ENCODE measurements at places on chromosomes 11 and 22.

DNA sequence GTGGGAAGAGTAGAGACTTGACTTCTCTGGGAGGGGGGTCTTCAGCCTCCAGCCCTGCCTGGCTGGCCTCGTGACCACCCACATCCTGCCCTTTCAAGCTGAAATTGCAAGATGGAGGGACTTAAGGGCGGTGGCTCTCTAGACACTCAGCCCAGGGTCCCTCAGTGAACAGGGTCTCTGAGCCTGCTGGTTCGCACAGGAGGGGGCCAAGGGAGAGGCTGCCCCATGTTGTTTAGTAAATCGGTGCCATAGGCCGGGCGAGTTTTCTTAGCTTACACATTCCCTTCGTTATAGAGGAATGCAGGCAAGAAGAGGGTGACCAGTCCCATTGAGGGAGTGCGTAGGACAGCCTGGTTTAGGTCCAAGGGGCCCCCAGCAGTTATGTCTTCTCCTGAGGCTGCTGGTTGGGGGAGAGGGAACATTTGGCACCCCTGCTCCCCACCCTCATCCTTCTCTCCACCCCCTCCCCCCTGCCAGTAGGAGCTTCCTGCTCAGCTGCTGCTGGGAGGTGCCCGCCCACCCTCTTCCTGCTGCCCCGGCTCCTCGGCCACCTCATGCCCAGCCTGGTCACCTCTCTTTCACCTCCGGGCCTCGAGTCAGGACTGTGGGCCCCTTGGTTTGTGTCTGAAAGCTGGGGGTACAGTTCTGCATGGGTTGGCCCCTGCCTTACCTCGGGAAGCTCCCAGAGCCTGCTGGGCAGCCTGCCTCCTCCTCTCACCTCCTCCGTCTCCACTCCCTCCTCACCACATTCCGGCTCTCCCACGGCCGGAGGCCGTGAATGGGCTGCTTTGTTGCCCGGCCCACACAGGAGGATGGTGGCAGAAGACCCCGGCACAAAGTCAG is 3.9 kb downstream of the FRMD8 start:
- no peak for DNase-seq

GRCh38 chr11:55106391-55106790 is 155.6 kb upstream of the TRIM48 start:
- DNase-seq = no peak

DNA sequence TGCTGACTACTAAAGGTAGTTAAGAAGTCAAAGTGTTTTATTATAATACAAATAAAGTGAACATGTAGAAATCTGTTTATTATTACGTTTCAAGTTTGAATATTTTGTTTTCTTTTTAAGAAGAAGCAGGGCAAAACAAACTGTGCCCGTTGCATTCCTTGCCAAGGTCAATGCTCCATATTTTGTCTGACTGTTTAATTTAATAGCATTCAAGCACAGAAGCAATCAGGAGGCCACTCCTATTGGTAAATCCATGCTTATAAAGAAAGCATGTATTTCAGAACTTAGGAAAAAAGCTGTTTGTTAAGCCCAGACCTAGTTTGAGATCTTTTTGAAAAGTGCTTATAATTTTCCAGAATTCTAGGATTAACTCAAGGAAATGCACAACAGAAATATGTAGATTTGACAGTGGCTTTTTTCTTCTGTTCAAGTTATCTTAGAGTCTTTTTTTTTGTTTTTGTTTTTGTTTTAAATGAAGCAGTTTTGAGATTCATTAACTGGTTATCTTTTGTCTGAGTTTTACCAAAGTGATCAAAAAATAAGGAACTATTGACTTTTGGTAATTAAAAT is 51.7 kb downstream of the ARHGAP42 start:
- no peak for DNase-seq

GRCh38 chr22:39710380-39711150 is 140.0 kb downstream of the CACNA1I start:
- DNase-seq = no peak

GRCh38 chr11:127199306-127199801 is 198.8 kb upstream of the KIRREL3 start:
- no peak for DNase-seq

DNA sequence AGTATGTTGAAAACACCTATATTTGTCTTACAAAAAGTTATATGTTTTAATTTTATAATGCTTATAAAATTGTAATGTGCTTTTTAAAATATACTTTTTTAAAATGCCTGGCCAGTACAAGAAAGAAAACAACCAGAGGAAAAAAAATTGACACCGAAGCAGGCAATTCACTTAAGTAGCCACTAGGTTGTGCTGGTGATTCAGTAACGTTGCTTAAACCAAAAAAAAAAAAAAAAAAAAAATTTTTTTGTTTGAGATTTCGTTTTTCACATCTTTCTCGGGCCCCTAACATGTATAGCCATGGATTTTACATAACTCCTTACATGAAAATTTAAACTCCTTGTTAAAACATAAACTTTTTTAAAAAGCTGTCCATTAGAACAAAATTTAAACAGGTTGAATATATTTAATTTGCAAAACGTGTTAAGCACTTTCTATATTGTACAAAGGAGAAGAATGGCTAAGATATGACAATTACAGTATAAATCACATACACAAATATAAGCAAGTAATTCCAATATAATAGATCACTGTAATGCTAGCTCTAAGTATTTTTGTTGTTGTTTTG is 9.2 kb downstream of the OR8B4 start:
- no peak for DNase-seq

DNA sequence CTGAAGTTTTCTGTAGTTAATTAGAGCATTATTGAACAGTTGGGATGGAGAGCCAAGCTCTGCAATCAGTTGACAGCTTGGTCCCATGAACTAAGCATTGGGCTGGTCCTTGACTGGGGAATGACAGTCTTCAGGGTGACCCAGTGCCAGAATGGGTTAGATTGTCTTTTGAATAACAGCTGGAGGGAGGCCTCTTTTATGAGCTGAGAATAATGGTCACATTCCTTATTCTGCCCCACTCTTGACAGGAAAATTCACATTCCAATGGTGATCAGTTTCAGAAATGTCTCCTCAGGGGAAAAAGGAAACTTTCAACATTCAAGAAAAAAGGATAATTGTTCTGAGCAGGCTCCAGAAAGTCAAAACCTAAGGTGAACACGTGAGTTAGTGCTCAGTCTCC is 113.9 kb downstream of the KIRREL3 start:
- no peak for DNase-seq

- peak; percentile 97 for DNase-seq
Observed at GRCh38 chr11:73597956-73598718, at the start of gene FAM168A. FAM168A (minus strand) TSS chr11:73598112; CDS start chr11:73468474, 129,638 bp downstream.

DNA sequence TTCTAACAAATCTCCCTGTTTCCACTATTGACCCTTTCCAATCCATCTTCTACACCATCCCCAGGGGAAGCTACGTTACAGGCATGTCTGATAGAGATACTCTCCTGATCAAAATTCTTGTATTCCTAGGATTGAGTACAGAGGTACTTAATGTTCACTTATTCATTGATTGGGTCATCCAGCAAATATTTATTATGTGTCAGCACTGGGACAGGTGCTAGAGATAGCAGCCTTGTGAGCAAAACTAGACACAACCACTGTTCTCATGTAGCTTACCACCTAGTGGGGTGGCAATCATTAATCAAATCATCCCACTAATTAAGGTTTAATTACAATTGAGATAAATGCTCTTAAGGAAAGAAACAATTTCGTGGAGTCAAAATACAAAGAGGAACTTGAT is 9.4 kb upstream of the RTCB start:
- no peak for DNase-seq

DNA sequence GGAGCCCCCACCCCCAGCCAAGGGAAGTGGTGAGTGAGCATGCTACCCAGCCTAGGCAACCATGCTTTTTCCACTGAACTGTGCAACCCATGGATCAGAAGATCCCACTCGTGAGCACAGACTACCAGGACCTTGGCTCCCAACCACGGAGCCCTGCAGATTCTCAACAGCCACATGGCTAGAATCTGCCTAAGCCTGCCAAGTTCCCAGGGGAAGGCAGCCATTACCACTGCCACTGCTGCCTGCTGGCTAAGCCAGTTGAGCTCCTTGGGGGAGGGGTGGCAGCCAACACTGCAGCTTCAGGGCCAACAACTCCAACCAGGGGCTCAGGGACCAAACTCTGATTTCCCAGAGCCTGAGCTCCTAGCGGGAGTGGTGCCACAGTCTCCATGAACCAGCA is 195.8 kb downstream of the DLG2 start:
- no peak for DNase-seq

GRCh38 chr11:73760135-73760678 is 667 bp downstream of the RAB6A start:
- no peak for DNase-seq

- DNase-seq = no peak
Observed at GRCh38 chr11:92960886-92961285, 8.6 kb upstream of the MTNR1B start.

DNA sequence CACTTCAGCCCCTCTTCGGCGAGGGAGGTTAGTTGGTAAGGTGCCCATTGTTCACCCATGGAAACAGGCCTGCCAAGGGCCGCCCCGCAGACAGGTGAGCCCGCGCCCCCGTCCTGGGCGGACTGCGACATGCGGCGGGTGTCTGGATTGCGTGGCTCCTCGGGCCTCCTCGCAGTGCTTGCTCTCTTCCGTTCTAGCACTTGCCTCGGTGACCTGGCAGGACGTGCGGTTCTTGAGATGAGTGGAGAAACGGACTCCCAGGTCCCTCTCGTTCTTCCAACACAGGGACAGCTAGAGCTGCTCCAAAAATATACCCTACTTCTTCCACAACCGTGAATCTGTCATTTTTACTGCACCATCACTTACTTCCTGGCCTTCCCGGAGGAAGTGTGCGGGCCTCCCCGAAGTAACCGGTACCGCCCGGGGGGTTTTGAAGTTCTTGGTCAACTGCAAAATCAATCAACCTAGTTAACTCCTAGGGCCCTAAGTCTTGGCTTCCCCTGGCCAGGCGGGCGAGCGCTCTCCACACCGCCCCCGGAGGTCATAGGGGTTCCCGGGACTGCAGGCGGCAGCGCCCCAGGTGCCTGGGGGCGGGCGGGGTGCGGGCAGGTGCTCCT is 745 bp upstream of the ZBTB44 start:
- DNase-seq = peak; percentile 85

DNA sequence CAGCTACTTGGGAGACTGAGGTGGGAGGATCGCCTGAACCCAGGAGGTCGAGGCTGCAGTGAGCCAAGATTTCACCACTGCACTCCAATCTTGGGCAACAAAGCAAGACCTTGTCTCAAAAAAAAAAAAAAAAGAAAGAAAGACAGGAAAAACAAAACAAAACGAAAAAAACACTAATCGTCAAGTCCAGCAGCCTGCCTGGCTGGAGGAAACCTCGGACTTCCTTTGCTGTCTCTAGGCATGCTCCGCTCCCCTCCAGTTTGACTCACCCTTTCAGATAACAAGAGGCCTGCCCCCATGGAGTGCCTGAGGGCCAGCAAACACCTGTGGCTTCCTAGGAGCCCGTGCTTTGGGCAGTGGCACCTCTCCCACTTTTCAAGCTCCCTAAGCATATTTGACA is 28.8 kb upstream of the CHKA start:
- peak; percentile 27 for DNase-seq

DNA sequence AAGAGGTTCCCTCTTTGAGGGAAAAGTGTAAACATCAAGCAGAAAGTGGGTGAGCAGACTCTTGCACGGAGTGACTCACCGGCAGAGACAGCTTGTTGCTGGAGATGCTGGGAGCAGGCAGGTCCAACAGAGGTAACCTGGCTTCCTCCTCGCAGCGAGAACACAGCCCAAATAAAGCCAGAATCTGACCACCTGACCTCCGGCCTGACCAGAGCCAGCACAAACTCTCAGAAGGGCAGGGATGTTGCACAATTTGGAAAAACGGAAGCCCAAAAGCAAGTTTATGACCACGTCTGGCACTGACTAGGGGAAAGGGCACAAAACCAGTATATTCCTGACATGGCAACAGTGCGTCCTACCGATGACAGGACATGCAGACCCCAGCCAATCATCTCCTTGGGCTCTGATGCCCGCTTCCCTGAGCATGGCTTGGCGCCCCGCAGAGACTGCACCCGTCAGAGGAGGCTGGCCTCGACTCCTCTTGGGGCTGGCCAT is 5.4 kb downstream of the SMCO4 start:
- no peak for DNase-seq

DNA sequence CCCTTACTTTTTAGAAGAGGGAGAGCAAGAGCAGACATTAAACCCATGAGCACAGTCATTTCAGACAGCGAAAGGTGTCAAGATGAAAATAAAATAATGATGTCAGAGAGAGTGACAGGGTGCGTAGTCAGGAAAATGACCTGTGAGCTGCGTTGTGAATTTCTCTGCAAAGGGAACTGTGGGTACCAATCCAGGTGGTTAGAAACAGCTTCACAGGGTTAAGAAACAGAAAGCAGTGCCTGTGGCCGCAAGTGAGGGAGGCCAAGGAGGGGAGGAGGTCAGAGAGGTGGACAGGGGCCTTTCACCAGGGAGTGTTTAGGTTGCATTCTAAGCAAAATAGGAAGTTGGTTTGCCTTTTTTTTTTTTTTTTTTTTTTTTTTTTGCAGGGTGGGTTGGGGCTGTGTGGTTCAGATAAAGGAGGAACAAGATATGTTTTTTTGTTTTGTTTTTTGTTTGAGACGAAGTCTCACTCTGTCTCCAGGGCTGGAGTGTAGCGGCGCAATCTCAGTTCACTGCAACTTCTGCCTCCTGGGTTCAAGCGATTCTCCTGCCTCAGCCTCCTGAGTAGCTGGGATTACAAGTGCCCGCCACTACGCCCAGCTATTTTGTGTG is 7.9 kb downstream of the TIGD3 start:
- no peak for DNase-seq

DNA sequence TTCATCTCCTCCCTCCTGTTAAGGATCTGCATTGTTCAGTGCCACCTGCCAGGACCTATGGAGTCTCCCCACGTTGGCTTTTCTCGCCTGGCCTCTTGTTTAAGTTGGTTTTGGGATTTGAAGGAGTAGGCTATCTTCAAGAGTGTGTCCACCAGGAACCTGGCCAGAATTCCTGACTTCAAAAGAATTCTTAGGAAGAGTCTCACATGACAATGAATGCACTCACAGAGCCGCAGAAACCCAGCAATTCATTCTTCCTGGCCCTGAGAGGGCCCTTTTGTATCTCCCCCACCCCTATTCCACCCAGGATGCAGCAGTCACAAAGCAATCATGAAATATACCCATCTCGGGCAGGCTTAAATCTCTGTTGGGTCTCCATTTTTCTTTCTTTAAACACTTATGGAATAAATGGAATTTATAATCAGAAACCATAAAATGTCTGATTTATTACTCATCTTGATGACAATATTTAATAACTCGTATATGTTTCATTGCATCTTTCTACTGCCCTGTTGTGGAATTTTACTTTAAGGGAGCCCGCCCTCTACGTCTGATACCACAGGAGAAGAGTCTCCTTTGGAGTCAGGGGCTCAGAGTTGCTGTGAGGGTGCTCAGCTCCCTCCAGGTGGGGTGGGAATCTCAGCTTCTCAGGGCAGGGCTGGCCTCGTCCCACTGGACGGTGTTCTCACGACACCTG is 507.0 kb downstream of the NTM start:
- no peak for DNase-seq

DNA sequence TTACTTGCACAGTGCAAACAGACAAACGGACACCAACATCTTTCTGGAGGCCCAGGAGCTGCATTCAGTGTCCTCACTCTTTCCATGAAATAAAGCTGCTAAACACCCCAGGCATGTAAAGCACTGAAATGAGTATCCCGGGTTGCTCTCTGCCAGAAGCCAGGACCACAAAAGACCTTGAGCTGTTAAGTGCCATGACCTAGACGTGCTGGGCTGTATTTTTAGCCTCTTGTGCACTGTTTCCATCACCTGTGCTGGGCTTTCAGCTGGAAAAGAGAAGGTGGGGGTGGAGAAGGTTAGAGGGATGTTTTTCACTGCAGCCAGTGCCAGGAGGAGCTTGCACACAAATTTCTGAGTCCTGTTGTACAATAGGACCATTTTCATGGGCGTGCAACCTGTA is 3.4 kb upstream of the KREMEN1 start:
- no peak for DNase-seq

All from activated effector memory CD4-positive, alpha-beta T cell treated with anti-CD3 and anti-CD28 coated beads, Interleukin-2, amount 50 U/mL, for 16 hours (primary cell).